ENCODE measurements at places on chromosomes 2 and 18.

DNA sequence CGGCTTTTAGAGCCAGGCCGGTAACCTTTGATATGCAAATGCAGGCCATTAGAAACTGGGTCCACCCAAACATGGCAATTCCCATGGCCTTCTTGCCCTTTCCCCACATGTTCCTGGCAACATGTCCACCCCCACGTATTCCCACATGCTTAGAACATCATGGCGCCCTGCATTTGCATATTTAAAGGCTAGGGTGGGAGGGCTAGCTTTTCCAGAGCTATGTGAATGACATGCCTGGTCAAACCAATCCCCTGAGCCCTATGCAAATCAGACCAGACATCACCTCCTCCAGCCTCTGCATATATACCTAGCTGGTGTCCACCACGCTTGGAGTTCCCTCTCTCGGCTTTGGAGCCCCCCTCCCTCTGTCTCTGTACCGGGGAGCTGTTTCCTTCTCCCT, 481.9 kb downstream of the CDH2 start:
- DNase-seq = no peak

DNA sequence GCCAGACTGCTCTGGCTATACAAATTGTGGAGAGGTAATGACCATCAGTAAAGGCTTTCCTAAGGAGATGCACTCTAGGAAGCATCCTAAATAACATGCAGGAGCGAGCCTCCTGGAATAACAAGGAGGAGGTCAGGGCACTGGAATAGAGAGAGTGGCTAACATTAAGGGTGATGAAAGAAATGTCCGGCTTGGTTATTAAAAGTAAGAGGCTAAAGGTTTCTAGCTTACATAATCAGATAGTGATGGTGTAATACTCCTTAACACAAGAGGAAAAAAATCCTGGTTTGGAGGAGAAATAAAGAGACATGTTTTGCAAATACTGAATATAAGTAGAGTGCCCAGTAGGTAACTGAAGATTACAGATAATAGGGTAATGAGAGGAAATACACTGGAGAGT, 365.7 kb downstream of the ZEB2 start:
- no peak for DNase-seq

DNA sequence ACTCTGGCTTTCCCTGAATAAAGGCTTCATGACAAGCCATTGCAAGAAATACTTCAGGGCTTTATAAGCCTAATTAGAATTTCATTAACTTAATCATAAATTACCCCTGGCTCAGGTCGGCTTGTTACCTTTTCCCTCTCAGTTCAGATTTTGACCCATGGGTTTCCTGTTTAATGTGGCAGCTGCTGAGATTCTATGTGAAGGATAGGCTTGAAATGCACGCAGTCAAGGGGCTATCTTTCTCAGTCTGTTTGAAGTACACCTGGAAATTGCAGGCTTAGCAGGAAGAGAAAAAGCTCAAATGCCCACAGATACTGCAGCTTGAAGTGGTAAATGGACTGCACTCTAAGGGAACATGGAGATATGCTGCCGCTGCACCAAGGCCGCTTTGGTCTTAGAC, 49.4 kb downstream of the CAVIN2 start:
- no peak for DNase-seq

GRCh38 chr2:11228692-11229091, 73.4 kb downstream of the SLC66A3 start:
- no peak for DNase-seq

DNA sequence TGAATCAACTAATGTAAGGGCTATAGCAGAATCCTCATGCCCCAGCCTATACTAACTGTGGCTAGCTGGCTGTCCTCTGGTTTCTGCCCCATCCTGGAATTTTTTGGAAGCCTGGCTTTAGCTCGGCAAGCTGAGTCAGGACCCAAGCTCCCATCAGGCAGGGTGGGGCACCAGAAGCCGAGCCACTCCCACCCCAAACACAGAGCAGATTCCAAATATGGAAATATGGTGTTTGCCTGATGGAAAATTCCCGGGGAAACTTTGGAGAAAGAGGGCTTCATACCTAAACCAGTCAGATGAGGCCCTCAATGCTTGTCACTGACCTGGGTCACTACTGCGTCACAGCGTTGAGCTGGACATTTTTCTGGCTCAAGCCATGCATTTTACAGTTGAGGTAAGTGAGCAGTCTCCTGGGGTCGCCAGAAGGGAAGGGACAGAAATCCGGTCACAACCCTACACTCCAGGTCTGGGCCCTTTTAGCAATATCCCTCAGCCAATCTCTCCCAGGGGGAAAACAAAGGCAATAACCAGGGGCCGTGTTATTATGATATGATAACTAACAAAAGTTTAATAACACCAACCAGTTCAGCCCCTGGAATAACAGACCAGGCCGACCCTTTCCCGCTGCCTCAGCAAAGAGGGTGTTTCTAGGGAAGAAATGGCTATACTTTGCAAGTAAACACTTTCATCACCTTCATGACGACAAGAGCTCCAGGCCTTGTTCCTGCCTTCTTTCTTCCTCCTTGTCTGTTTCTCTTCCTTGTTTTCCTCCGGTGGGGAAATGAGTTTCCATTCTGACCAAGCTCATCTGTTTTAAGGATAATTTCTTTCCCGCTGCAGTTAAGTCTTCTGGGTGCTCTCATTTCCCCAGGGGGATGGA, 37.7 kb downstream of the PSD4 start:
- DNase-seq = no peak

DNA sequence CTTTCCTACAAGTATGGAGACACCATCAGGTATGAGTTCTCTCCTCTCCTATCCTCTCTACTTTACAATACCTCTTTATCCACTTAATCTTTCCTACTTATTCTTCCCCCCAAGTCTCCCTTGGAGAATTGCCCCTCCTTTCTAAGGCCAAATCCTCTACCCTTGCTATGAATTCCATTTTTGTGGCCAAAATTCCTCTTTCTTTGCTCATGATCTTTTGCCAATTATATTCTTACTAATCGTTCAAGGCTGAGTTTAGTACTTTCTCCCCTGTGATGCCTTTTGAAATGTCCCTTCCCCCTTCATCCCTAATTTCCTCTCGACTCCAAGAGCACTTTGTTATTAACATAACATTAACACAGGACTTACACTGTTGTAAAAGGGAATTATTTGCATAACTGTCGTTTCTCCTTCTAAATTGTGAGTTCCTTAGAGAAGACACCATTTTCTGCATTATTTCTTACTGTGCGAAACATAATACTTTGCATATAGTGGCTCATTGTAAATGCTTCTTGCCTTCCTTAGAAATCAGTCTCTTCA, 133.4 kb downstream of the KCTD1 start:
- no peak for DNase-seq

GRCh38 chr18:9447334-9447733, 28.0 kb upstream of the RALBP1 start:
- DNase-seq = no peak

GRCh38 chr2:206069417-206069816, 16.6 kb downstream of the INO80D start:
- DNase-seq = no peak

DNA sequence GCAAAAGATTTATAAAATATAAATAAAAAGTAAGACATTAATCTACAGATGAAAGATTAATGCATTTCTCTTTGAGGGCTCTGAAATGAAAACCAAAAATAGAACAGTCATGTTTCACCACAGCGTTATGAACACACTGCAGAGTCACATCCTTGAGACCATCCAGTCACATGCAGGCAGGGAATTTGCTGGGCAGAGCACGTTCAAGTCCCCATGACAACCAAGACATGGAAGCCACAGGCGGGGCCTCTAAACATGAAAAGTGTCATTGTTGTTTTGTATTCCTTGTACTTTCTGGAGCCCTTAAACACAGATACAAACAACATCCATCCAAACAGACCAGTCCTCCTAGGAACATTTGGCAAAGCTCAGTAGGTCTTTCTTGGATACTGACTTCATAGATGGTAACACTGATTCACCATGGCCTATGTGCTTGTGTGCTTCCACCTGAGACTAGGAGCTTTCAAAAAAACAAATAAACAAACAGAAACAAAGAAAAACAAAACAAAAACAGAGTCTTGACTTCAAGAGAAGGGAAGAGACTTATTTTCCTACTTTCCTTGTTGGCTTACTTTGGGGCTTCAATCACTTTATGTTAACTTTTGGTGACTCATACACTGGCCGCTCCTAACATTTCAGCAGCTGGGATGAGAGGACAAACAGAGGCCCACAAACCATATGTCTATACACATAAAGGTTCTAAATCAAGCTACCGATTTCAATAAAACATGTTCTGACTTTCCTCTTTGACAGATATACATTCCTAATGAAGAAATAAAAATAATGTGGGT, 99.5 kb upstream of the CCDC85A start:
- DNase-seq = no peak

- DNase-seq = no peak
Observed at GRCh38 chr2:219104107-219105035, 43.6 kb upstream of the IHH start.

DNA sequence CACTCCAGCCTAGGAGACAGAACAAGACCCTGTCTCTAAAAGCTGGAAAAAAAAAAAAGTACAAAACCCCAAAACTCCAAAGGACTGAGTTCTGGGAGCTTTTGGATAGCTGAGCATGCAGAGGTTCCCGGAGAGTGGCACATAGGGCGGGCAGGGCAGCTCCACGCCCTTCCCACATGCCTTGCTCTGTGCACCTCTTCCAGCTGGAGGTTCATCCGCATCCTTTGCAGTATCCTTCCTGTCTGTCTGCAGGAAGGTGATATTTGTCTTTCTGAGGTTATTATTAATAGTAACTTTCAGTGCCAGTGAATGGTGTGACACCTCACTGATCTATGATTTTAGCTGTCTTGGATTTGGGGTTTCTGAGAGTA, 70.2 kb downstream of the INPP4A start:
- no peak for DNase-seq

DNA sequence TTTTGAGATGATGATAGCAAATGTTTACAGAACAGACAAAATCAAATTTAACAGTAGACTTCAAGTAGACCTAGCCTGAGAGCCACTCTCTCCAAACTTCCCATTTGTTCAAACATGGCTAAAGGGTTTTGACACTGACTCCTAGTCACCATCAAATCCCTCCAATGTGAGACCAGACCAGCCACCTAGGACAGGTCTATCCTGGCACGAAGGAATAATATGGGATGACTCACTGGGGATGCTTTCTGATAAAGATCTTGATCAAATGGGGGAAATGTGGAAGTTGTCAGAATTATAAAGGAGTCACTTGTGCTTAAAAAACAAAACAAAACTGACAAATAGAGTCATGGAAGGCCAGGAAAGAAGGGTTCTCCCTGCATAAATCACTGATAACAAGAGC, 95.7 kb downstream of the EDAR start:
- DNase-seq = no peak

DNA sequence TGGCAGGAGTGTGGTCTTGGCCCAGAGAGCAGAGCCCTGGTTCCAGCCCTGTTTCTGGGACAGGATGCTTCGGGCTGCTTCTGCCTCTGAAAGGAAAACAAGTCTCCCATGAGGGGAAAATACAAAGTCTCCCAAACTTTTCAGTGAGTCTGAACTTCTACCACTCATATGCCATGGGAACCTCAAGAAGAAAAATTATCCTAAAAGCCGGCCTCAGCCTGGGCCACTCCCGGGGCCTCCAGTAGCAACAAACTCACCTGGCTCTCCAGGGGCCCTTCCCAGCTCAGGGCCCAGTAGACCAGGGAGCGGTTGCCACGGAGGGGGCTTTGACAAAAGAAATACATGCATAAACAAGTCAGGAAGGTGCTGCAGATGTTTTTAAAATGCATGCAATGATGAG, 289.2 kb upstream of the HDAC4 start:
- no peak for DNase-seq

DNA sequence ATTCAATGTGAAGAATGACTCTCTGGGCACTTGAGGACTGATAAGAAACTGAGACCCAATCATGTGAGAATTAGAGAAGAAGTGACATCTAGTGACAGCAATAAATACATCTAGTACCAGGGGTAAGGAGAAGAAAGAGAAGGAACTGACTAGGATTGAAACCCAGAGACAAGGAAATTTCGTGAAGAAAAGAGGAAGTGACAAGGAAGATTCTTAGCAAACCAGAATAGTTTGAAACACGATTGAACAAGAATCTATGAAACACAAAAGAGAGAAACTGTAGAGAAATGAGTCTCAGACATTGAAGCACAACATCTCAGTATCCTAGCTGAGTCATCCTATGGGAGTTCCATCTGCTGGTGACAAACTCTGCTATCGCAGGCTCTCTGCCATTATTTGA, 571.9 kb upstream of the PKDCC start:
- no peak for DNase-seq

- DNase-seq = peak; percentile 42
Observed at GRCh38 chr18:11857177-11857887, 6.1 kb downstream of the CHMP1B start.

DNA sequence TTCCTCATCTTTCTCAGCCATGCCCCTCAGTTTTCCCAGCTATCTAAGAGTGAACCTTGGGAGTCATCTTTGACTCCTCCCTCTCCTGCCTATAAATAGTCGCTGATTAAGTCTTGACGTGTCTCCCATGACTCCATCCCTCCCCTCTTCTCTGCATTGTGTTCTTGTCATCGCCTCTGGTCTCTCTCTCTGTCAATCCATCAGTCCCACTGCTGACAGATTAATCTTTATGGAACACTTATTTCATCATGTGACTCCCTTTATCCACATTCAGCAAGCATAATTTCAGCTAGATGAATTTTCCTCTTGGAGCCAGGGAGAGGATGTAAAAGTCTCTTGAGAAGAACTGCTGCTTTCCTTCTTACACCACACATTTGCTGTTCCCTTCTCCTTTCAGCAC, 9.4 kb downstream of the ADAM23 start:
- DNase-seq = no peak

DNA sequence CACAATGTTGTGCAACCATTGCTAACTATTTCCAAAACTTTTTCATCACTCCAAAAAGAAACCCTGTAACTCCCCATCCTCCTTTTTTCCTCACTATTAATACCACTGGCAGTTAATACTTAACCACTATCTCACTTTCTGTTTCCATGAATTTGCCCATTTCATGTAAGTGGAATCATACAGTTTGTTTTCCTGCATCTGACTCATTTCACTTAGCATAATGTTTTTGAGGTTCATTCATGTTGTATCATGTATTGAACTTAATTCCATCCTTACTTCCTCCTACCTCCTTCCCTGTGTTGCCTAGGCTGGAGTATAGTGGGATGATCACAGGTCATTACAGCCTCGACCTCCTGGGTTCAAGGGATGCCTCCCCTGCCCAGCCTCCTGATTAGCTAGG, 68.3 kb downstream of the FAM117B start:
- no peak for DNase-seq

- no peak for DNase-seq
Observed at GRCh38 chr2:75361486-75361885, 162.2 kb upstream of the TACR1 start.

- no peak for DNase-seq
Observed at GRCh38 chr2:2931318-2932075, 446.1 kb downstream of the EIPR1 start.
